ENCODE measurements at places on chromosomes 2 and 18.

DNA sequence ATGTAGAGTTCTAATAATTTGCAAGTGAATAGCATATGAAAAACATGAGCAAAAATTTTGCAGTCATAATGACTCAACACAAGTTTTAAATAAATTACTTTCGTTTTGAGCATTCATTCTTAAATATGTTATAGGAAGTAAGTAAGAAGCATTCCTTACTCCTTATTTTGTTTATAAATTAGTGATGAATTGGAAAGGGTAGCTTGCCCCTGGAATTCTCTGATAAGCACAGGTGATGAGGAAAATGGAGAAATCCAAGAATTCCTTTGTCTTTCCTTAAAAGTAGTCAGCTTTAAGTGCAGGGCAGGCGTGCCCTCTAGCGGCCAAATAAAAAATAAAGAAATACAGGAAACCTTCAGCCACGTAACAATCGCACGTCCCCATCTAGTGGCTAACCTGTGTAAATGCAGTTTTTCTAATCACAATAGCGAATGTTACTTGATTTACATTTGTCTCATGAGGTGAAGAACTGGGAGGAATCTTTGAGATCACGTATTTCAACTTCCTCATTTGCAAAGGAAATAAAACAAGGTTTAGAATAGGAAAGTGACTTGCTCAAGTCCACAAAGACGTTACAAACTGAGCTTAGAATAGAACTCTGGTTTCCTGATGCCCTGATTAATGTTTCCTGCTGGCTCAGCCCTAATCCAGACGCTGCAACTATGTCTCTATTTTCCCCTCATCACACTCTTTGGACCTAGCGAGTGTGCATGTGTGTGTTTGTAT, 47.2 kb upstream of the ZNG1B start:
- no peak for DNase-seq

DNA sequence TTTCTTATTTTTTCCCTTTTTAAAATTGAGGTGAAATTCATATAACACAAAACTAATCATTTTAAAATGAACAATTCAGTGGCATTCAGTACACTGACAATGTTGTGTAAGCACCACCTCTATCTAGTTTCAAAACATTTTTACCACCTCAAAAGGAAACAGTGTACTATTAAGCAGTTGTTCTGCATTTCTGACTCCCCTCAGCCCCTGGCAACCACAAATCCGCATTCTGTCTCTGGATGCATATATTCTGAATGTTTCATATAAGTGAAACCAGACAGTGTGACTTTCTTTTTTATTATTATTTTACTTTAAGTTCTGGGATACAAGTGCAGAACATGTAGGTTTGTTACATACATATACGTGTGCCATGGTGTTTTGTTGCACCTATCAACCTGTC, 19.2 kb upstream of the TANK start:
- DNase-seq = no peak

DNA sequence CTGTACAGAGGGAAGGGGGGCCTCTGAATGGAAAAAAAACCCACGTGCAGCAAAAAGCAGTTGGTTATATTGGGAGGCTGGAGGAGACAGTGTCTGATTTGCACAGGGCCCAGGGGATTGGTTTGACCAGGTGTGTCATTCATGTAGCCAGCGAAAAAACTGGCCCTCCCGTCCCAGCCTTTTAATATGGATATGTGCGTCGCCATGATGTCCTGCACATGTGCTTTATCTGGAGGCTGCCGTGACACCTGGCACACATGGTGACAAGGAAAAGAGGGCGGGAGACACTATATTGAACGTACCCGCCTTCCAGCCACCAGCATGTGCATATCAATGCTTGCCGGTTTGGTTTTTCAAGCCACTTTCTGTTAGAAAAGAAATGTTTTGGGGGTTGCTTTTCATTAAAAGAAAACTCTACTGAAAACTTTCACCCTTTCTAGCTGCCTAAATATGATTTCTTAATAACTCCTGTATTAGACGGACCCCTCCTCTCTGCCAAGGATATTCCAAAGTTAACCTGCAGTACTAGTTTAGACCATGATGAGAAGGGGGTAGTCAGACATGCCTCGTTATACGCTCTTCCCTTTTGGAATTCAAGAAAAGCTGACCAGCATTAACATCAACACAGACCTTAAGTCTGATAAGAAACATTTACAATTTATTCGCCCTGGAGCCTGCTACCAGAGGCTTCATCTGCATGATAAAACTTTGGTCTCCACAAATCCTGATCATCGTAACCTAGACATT, 16.2 kb downstream of the SLC25A52 start:
- DNase-seq = no peak

- DNase-seq = no peak
Measured at GRCh38 chr2:213740453-213740852, 456.2 kb downstream of the SPAG16 start.

DNA sequence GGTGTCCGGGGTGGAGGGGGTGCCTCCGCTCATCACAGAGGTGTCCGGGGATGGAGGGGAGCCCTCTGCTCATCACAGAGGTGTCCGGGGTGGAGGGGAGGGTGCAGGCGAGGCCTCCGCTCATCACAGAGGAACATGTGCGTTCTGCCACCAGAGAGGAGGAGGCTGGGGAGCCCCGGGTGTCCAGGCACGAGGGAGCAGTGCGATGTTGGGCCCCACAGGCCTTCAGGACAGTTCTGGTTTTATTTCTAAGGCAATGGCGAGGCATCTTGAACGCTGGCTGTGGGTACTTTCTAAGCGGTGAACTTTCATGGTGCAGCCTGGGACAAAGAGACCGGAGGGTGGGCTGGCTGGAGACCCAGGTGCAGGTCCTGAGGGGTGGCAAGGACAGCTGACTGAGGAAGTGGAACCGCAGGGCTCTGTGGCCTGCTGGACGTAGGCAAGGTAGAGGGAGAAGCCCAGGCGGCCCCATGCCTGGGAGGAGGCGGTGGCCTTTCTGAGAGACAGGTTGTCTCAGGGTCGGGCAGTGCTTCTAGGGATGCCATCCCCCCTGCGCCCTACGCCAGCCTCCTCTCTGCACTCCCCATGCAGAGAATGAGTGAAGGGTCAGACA, 196.6 kb upstream of the SALL3 start:
- no peak for DNase-seq

GRCh38 chr18:45227001-45227742, 388.1 kb upstream of the SLC14A2 start:
- no peak for DNase-seq

DNA sequence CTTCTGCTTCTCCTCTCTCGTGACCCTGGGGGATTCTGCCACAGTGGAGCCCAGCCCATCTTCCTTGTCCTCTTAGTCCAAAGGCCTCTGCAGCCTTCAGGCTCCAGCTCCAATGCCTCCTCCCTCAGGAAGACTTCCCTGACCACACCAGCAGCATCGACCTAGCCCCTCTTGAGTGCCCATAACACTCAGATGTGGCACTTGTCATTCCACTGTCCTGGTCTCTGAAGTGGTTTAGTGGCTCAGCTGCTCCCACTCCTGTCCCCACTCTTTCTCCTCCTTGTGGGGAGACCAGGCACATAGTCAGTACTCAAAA, 97.5 kb downstream of the STPG4 start:
- no peak for DNase-seq

DNA sequence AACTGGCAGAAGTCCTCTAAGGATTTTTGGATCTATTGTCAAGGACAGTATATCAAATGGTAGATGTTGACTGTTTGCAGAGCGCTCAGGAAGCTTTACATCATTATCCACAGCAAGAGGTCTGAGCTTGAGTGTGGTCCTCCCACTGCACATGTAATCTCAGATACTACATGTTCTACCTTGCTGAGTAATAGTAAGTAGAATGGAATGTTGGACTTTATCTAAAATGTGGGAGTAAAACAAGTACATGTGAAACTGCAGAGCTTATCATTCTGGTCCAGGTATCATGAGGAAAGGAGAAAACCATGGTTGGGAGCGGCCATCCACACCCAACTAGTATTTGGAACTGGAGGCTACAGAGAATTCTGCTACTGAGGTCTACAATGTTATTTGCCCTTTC, 19.3 kb upstream of the CD28 start:
- no peak for DNase-seq

- DNase-seq = no peak
Measured at GRCh38 chr2:223338016-223338415, 264.1 kb downstream of the SCG2 start.

DNA sequence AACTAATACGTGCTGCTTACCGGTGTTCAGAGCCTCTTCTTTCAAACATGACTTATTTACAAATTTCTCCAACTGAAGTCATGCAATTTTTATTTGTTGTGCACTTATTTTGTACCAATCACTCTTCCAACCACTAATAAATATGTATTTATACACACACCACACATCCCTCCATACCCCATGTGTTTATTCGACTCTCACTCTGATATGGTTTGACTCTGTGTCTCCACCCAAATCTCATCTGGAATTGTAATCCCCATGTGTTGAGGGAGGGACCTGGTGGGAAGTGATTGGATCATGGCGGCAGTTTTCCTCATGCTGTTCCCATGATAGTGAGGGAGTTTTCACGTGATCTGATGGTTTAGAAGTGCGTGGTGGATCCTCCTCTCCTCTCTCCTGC, 49.5 kb upstream of the ACYP2 start:
- DNase-seq = no peak

GRCh38 chr2:99153921-99154604, 679 bp downstream of the TSGA10 start:
- no peak for DNase-seq

DNA sequence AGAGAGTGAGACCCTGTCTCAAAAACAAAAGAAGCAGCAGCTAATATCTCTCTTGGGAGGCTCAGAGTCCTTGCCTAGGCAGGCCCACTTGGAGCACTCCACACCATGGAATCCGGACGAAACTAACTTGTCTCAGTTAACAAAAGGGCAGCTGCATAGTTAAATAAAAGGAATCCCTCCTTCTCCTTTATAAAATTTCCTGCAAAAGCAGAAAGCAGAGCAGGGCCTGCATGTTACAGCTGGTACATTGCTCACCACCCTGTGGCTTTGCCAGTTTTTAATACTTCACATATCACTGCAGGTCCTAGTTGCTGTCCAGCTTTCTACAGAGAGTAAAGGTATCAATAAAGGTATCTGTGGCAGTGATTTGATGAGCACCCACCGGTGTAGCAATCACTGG, 93.6 kb downstream of the ASAP2 start:
- DNase-seq = no peak

GRCh38 chr2:101509499-101510284, 34.8 kb upstream of the RFX8 start:
- no peak for DNase-seq

DNA sequence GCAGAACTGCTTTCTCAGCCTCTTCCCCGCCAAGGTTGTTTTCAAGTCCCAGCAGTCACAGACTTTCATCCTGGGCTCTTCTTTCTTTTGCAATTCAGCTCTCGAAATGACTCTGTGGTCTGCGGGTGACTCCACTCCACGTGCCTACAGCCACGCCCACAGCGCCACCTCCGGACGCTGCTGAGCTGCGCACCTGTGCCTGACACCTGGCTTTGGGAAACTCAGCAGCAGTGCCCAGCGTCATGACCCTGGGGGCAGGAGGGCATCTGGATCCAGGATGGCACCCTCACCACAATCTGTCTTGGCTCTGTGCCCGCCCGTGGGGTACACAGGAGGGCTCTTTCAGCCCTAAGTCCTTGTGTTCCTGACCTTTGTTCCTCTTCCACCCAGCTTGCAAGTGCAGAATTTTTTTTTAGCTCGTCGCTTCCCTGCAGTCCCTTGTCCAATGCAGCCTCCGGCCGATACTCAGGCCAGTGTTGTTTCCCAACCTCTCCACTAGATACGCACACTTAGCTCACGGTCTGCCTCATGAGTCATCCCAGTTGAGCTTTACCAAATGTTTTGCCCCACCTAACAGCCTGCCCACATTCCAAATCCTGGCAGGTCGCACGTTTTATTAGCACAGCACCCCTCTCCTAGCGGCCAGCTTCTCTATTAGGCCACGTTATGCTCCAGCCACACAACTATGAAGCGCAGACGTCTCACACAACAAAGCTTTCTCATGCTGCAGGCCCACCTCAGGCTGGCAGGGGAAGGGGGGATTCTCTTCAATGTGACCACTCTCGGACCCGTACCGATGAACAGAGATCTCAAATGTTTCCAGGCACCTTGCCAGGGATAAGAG, 6.5 kb upstream of the CAPN10 start:
- peak; percentile 7 for DNase-seq

- DNase-seq = no peak
Measured at GRCh38 chr2:132780651-132781050, 110.6 kb upstream of the LYPD1 start.

DNA sequence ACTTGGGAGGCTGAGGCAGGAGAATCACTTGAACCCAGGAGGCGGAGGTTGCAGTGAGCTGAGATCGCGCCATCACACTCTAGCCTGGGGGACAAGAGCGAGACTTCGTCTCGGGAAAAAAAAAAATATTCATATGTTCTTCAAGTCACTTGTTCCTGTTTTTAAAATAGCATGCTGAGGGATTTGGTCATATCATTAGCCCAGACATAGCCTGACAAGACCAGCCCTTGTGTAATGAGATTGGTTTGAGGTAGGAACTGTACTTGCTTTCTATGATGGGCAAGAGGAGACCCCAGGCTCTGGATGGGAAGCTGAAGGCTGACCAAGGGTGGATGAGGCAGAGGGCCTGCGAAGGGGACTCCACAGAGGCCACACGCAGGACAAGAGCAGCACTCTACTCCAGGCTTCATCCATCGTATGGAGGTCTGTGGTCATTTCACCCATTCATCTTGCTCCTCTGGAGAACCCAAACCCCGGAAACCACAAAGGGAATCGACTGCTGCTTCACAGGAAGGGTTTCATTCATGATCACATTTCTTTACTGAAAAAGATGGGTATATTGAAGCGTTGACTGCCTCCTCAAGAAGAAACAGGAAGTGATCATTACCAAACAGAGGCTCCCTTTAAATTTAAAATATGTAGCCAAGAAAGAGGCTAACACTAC, 87.1 kb upstream of the ZNF397 start:
- DNase-seq = no peak

DNA sequence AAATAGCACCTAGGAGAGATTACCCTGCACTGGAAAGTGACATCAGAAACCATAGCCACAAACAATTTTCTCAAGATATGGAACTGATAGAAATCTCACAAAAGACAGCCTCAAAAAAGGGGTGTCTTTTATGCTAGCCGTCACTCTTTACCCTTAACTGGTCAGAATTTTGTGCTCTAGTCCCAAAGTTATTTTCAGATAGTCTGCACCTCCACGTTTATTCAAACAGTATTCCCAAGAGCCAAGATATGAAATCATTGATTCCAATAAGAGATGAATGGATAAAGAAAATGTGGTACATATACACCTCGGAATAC, 23.5 kb upstream of the PMAIP1 start:
- no peak for DNase-seq

DNA sequence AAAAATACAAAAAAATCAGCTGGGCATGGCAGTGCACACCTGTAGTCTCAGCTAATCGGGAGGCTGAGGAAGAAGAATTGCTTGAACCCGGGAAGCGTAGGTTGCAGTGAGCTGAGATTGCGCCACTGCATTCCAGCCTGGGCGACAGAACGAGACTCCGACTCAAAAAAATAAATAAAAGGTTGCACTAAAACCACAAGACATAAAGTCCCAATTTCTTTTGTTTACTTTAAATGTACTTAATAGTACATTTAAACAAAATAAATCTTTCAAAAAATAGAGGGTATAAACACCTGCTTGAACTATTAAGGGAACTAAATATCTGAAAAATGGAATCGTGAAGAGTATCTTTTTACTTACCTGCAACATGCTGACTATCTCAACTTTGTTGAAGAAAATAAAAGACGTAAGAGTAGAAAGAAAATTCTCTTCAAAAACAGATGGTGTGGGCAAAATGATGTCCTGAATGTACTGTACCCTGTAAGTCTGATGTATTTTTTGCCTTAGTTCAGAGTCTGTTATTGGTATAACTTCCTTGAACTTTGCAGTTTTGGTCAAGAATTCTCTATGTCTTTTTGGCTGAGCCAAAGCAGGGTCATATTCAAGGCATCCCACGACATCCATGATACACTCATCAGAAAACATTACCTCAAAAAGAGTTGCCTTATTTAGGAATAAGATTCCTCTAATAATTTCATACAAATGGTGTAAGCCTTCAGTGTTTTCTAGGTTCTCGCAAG, 19.2 kb downstream of the PPP4R3B start:
- DNase-seq = no peak
